ENCODE measurements at places on chromosomes 2 and 18.

DNA sequence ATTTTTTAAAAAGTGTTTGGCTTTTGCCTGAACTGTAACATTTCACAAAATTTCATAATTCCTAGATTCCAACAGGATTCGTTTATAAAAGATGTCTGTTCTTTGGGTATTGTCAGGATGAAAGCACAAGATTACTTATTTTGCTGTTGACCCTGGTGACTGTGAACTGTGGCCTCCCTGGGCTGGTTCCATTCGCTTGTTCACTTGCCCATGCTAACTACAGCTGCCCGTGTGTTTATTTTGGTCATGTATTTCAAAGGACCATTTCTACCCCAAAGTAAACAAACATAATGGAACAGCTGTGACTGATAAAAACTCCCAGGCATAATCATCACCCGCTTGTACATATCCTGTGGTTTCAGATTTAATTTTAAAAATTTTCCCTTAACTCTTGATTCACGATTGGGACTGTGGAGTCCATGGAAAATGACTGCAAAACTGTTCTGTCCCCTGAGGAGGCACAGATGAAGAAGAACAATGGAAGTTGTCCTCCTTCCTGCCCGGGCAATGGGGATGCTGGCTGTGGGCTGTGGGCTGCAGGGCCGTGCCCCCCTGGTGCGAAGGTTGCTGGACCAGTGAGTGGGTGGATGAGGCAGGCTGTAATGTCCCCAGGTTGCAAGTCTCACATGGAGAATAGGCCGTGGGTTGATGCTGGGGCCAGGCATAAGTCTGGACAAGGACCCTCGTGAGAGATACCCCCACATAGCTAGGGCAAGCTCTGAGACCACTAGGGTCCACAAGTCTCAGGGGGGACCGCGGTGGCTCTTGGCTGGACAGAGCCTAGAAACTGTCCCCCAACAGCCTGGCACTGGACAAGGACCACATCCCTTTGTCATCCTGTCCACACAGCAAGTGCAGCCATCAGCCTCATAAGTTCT lies 28.9 kb upstream of the HDAC4 start:
- DNase-seq: no peak

GRCh38 chr2:10179422-10179821 lies 56.9 kb downstream of the RRM2 start:
- no peak for DNase-seq

- DNase-seq: no peak
These were observed 897.2 kb downstream of the TSN start for GRCh38 chr2:122652670-122653069.

GRCh38 chr2:172745636-172746035 lies 10.0 kb downstream of the RAPGEF4 start:
- DNase-seq: no peak

- no peak for DNase-seq
These were observed 180.8 kb downstream of the MBD2 start for GRCh38 chr18:54043484-54044251.

DNA sequence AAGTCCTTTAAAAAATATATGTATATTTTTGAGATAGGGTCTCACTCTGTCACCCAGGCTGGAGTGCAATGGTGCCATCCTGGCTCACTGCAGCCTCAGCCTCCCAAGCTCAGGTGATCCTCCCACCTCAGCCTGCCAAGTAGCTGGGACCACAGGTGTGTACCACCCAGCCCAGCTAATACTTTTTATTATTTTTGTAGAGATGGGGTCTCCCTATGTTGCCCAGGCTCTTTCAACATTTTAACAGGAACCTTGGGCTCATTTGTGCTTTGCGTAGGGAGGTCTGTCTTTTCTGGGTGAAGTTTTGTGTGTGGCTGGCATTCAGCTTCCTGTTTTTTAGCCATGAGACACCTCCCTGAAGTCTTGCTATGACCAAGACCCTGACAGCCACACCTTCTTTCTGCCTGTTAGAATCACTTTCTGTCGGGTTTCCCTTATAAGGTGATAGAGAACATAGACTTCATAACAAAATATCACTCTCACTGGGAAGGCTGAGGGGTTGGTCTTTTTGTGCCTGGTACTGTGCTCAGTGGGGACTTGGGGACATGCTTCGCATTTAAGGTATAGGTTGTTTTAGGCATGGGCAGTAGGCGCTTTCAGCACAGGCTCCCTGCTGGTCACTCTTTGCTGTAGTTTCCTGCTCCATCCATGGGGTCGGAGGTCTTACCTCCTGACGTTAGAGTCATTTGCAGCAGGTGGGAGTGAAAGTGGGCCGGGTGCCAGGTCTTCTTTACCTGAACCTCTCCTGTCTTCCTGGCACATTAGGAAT lies 3.4 kb downstream of the RAB31 start:
- DNase-seq: peak; percentile 81

DNA sequence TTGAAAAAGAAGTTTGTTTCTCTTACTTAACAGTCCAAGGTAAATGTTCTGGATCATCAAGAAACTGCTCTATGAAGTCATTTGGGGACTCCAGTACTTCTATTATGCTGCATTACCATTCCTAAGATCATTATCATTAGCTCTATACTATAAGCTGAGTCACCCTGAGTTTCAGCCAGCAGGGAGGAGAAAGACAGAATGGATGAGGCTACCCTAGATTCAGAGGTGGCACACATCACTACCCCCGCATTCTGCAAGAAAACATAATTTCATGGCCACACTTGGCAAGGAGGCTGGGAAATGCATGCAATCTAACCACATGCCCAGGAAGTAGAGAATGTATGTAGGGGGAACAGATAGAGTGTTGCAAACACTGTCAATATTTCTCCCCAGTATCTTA lies 16.6 kb upstream of the LNPK start:
- no peak for DNase-seq

GRCh38 chr2:185880396-185880795 lies 141.8 kb downstream of the FSIP2 start:
- no peak for DNase-seq

DNA sequence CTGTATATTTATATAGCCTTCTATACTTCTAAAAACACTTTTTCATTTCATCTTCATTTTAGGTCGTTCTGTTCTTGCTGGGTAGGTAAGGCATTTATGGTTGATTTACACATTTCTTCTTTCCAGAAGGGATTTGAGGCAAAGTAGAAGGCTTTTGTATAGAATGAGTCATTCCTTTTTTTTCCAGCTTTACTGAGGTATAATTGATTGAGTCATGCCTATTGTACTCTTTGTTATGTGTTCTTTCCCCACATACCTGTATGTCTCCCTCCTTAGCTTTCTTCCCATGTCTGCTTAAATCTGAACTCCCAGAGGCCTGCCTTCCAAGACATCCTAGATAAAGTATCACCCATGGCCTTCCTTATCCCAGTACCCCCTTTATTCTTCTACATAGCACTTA lies 4.8 kb upstream of the CDC42EP3 start:
- DNase-seq: no peak

- DNase-seq: no peak
These were observed 29.2 kb downstream of the EPAS1 start for GRCh38 chr2:46326231-46326980.

DNA sequence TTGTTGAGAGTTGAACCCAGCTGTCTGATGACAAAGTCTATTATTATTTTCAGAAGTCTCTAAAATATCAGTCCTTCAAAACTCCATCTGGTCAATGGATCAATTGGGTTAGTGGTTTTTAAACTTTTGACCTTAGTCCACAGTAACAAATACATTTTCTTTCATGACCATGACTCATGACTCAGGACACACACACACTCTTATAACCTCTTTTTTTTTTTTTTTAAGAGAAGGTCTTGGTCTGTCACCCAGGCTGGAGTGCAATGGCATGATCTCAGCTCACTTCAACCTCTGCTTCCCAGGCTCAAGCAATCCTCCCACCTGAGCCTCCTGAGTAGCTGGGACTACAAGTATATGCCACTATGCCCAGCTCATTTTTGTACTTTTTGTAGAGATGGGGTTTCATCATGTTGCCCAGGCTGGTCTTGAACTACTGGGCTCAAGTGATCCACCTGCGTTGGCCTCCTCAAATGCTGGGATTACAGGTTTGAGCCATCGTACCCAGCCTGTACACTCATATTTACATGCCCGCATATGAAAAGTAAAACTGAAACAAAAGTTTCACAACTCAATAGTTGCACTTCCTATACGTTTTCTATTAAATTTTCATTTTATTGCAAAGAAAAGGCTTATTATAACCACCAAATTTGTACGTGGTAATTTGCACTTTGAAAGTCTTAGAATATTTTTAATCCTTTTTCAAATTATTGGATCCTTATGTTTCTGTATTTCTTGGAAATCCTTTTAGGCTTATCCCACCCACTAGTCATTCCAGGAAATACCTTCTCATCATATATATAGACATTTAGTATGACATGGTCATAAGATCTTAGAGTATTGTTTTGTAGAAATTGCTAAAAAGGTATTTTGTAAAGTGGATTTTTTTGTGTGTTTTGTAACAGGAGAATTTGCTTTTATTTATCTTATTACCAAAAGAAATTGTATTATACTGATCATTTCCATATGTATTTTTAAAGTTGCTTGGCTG lies 199.0 kb downstream of the LPIN1 start:
- peak; percentile 53 for DNase-seq

DNA sequence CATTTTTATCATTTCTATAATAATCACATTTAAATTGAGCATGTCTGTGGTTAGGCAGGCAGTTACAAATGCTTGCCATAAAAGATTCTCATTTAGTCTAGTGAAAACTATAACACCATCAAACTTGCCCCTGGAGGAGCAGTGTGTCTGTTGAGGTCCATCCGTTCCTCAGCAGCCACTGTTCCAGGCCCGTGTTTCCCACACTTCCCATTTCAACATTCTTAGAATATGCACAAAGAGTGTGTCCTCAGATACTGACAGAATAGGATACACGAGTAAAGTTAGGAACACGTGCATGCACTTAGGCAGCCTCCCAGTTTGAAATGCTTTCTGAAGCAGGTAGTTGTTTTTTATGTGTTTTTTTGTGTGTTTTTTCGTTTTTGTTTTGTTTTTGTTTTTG lies 39.9 kb downstream of the NCK2 start:
- DNase-seq: peak; percentile 14

GRCh38 chr18:51082571-51083267 lies 52.7 kb downstream of the SMAD4 start:
- DNase-seq: no peak

Data from MV-4-11 (cell line).